ENCODE measurements at places on chromosomes 11 and 22. TPM values are rescaled to one million over a fixed set of nuclear protein-coding genes. Genes with fewer than 3 reads are reported as not detected.

GRCh38 chr11:118047749-118048148, 29.1 kb upstream of the TMPRSS4 start:
- DNase-seq: no peak

DNA sequence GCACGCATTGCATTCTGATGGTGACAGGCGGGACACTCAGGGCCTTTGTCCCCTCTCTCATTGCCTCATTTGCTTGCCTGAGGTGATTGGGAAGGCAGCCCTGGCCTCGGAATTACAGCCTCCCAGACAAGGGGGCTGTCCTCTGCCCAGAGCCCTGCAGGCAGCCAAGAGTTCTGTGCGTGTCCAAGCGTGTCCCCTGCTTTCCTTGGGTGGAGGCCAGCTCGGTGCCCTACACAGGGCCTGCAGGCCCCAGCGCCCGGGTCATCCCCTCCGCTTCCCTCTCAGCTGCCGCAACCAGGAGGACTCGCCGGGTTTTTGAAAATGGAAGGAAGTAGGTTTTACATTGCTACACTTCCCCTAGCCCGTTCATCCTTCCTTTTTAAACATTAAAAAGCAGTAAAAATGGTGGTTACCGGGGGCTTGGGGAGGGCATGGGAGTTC, 1.9 kb downstream of the GRAMD4 start:
- no peak for DNase-seq

DNA sequence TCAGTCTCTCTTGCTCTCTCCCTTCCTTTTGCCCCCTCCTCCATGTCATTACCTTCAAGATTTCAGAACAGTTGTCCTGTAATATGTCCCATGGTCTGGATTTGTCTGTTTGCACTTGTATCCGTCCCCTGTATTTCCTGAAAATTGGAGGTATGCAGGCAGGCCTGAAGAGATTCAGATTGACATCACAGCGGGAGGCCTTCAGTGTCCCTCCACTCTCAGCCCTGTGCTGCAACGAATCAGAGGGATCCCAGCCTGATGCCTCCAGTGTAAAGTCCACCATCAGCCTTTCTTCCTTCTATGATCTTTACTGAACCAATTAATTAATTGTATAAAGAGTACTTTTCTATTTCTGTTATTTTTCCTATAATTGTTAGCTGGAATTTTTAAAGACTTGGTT, 57.3 kb downstream of the ELMOD1 start:
- DNase-seq: no peak

DNA sequence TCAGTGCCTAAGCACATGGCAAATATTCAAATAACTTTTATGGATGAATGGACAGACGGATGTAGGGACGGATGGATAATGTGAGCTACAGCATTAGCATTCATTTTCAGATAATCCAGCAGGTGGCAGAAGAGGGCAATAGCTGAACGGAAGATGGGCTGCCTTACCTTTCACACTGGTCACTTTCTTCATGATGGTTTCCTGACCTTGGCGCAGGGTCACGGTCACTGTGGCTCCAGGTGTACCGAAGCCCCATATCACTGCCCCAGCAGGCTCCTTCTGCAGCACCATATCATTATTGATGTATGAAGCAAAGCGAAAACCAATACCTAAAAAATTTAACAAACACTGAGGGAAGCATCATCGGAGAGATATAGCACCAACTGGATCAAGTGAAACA, 4.3 kb downstream of the SIAE start:
- peak; percentile 56 for DNase-seq

- no peak for DNase-seq
Measured at GRCh38 chr22:40326905-40327735, 19.2 kb upstream of the ADSL start.

GRCh38 chr11:75429902-75430713, 2.9 kb downstream of the KLHL35 start:
- peak; percentile 68 for DNase-seq

DNA sequence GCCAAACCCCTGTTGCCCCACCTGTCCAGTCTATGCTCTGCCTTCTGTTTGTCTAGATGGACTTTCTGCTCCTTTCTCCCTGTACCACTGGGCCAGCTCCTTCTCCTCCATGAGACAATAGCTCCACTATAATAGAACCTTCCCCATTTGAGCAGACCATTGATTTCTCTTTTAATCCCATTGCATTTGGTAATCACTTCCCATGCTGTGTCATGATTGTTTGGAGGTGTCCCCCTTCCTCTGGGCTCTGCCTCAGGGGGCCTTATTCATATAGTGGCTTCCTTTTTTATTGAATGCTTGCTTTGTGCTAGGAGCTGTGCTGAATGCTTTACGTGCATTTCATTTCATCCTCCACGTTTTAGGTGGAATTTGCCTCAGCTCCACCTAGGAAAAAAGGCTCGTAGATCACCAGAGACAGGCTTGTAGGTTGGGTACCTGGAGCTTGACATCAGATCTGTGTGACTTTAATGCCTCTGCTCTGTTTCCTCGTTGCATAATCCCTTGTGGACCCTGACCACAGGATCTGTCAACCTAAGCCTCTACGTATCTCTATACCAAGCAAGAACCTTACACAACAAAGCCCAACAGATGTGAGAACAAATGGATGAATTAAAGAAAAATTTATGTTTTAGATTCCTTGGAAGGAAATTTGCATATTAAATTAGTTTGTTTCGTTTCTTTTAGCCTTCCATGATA, 106.2 kb upstream of the RASSF10 start:
- no peak for DNase-seq

GRCh38 chr11:117468888-117469287, 141.2 kb downstream of the CEP164 start:
- DNase-seq: no peak

DNA sequence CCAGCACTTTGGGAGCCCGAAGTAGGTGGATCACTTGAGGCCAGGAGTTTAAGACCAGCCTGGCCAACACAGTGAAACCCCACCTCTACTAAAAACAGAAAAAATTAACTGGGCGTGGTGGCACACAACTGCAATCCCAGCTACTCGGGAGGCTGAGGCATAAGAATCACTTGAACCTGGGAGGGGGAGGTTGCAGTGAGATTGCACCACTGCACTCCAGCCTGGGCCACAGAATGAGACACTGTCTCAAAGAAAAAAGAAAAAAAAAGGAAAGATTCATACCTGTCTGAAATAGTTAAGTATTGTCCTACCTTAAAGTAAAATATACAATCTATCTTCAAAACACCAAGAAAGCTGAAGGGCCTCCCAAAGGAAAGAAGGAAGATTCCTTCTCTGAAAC, 20.1 kb downstream of the RBFOX2 start:
- DNase-seq: no peak

DNA sequence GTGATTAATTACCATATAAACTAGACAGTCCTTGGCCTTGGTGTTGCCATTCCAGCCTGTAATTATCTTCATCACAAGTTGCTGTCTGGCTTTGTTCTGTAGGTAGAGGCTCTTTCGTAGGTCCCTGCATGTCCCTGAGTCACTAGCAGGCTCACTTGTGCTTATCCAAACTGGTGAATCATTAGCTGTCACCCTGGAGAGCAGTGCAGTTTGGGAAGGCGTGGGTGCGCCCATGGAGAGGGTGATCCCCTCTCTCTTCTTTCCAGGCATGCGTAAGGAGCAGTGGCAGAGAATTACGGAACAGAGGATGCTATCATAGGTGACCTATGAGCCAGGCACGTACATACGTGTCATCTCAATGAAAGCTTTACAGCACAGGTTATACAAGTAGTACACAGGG, 11.0 kb upstream of the EHF start:
- no peak for DNase-seq

- DNase-seq: no peak
Measured at GRCh38 chr11:72039856-72040401, 40.4 kb downstream of the NUMA1 start.

DNA sequence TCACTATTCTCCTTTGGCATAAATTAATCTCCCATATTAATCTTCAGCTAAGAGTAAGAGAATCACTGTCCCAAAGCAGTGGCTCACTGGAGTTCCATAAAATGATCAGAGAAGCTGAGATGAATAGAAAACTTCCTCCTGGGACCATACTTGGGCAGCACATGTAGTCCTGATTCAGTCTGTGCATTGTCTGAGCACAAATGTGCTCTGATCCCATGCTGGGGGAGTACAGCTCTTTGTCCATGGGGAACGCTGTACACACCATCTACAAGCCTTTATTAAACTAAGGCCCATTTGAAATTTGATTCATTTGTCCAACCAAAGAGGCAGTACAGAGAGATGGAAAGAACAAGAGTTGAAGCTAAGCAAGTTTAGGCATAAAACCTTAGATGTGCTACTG, 147.4 kb upstream of the PGR start:
- DNase-seq: no peak

DNA sequence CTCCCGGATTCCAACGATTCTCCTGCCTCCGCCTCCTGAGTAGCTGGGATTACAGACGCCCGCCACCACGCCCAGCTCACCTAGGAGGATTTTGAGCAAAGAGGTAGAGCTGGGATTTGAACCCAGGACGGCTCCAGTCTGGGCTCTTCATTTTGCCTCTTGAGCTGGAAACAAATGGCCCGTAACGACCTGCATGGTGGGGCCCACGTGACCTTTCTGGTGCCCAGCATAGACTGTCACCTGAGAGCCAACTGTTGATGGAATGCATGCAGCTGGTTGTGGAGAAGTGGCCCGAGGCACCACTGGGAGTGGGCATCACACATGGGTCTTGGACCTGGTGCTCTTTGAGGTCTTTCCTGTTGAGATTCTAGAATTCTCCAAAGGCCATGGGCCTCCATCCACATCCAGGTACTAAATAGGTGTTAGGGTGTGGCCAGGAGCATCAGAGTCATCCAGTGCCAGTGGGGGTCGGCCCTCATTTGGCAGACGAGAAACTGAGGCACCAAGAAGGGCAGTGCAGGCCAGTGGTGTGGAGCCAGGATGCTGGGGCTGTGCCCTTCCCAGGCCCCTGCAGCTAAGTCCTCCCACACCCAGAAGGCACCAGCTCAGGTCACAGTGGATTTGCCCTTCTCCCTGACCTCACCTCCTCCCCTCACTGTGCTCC, 3.9 kb downstream of the ATF4 start:
- no peak for DNase-seq

GRCh38 chr11:3879216-3879966, 23.9 kb downstream of the STIM1 start:
- no peak for DNase-seq

GRCh38 chr11:60116996-60117790, 28.7 kb downstream of the MS4A2 start:
- DNase-seq: no peak

DNA sequence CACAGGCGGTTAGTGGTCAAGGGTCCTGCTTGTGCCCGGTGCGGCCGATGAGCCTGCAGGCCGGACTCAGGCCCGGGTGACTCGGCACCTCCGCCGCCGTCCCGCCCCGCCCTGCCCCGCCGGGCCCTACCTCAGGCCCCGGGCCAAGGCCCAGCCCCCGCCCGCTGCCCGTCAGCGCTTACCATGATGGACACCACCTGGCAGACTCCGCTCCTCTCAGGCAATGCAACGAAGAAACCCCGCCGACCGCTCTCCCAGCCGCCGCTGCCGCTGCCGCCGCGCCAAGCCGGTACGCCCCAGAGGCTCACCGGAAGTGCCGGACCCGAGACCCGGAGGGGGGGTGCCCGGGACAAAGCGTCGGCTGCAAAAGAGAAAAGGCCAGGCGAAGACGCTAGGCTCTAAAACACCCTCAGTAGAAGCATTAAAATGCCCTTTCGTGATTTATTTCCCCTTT, at the start of gene UFD1:
Gene UFD1, minus strand, starts transcription at position 293 of the 454 bp plus-strand sequence. Its CDS starts 108 bp downstream, at position 185.
- DNase-seq: peak; percentile 88

GRCh38 chr11:4682623-4683419, 14.8 kb downstream of the OR51E2 start:
- no peak for DNase-seq

- DNase-seq: no peak
Measured at GRCh38 chr11:10777806-10778205, 26.8 kb downstream of the CTR9 start.

DNA sequence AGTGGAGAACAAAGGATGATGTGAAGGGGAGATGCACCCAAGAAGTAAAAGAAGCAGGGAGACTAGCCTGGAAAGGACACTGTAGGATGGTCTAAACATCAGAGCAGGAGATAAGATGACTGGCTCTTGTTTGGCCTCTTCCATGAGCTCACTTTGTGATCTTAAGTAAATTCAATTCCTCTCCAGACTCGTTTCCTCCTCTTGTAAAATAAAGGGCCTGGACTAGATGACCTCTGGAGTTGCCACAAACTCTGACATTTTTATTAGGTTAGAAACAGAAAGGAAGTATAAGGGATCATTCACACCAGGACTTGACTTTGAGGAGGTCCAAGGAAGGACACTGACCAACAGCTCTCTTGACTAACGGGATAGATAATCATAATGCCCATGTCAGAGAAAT, 60.2 kb upstream of the SCUBE2 start:
- DNase-seq: no peak

DNA sequence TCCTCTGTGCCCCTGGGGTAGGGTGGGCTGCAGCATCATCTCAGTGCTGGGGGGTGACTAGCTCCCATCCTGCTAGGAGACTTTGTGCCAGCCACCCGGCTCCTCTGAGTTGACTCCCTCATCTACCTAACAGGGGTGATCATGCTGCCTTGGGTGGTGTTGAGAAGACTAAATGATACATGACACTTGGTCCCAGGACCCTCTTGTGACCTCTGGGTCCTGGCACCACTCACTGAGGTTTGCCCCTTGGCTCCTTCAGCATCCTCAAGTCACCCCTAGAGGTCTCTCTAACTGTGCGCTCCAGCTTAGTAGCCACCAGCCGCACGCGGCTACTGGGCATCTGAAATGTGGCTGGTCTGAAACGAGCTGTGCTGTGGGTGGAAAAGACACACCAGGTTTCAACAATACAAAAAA, 72.1 kb downstream of the LRRC32 start:
- no peak for DNase-seq

DNA sequence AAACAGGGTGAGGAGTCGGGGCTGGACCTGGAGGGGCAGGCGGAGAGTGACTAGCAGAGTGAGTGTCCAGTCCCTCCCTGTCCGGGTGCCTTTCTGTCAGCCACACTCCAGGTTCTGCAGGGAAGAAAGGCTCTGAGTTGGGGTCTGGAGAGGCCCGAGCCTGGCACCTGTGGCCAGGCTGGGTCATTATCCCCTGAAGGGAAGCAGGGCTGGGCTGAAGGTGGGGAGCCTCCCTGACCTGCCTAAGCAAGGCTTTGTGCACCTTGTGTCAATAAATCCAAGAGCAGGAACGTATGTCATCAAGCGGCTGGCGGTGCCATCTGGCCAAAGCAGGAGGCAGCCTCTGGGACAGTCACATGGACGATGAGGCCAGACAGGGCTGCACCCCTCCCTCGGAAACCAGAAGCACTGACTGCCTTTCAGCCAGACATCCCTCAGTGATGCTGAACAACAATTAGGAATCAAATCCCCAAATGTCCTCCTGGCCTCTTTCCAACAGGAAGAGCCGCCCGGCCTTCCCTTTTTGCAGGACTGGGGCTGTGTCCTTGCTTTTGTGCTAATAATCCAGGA, 73.9 kb upstream of the FGF3 start:
- no peak for DNase-seq

- DNase-seq: no peak
Measured at GRCh38 chr11:393219-394033, 583 bp upstream of the PKP3 start.

The SCT gene
- total RNA-seq: not detected

The CASP5 gene
- not detected for total RNA-seq

The LZTR1 gene
- total RNA-seq: 69.3 TPM

The CCND1 gene
- 1.7 TPM for total RNA-seq

The PDGFB gene
- 0.35 TPM for total RNA-seq

The KCNC1 gene
- total RNA-seq: not detected

The HTR3B gene
- total RNA-seq: not detected

The MCHR1 gene
- total RNA-seq: not detected

The SAAL1 gene
- 30.0 TPM for total RNA-seq

The ANKRD49 gene
- 31.9 TPM for total RNA-seq

The CSRP3 gene
- total RNA-seq: not detected

The MMP8 gene
- total RNA-seq: not detected

The ZP1 gene
- total RNA-seq: not detected

The FBXO3 gene
- 14.9 TPM for total RNA-seq

The DMC1 gene
- total RNA-seq: 13.6 TPM

The CHST1 gene
- not detected for total RNA-seq

The APOL5 gene
- not detected for total RNA-seq

All from activated CD8-positive, alpha-beta memory T cell treated with anti-CD3 and anti-CD28 coated beads, Interleukin-2, amount 10 ng/mL, durations not matched to agents 7 days and 5 days (primary cell).